ENCODE measurements at places on chromosomes 7 and 10.

DNA sequence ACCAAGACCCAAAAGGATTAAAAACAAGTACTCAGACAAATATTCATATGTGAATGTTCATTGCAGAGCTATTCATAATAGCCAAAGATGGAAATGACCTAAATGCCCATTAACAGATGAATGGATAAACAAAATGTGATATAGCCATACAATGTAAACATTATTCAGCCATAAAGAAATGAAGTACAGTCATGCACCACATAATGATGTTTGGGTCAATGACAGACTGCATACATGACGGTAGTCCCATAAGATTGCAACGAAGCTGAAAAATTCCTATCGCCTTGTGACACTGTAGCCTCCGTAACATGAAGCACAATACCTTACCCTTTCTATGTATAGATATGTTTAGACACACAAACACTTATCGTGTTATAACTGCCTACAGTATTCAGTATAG is 97.9 kb downstream of the ABLIM1 start:
- no peak for DNase-seq

GRCh38 chr7:44177570-44178131 is 11.6 kb downstream of the GCK start:
- DNase-seq: peak; percentile 62

DNA sequence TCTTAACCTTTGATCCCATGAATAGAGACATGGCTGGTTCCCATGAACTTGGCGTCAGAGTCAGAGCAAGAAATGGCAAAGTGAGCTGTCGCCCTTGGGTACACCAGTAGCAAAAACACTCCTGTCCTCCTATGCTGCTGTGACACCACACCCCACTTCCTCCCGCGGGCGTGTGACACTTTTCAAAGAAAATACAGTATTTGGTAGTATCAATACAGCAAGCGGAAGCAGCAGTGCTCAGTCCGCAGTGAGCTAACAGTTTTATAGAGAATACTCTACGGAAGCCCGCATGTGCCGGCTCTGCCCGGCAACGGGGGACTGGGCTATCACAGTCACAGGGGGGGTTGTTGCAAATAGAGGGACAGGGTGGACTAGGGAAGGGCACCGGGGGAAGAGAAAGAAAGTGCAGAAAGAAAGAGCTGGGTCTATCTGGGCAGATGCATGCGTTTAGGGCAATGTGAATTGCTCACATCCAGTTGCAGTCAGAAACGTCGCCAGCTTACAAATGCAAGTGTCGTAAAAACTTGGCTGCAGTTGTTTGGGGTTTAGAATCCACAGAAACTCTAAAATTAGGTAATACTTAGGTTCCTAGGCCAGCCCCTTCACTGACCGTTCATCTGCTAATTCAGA is 49.8 kb downstream of the PRKCQ start:
- DNase-seq: no peak

DNA sequence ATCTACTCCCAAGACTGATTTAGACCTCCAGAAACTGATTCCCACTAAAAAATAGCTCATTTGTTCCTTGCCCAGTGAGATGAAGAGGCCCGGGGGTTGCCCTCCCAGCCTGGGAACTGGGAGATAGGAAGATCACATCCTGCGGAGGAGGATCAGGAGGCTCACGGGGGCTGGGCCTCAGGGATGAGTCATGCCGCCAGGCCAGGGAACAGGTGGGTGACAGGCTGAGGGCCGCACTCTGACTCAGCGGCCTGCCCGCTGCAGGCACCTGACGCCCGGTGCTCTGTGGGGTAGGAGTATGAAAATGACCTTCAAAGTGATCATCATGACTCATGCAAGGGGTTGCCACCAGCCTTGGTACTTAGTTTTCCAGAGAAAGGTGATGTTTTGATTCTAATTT is 104.5 kb upstream of the ZPBP start:
- no peak for DNase-seq

DNA sequence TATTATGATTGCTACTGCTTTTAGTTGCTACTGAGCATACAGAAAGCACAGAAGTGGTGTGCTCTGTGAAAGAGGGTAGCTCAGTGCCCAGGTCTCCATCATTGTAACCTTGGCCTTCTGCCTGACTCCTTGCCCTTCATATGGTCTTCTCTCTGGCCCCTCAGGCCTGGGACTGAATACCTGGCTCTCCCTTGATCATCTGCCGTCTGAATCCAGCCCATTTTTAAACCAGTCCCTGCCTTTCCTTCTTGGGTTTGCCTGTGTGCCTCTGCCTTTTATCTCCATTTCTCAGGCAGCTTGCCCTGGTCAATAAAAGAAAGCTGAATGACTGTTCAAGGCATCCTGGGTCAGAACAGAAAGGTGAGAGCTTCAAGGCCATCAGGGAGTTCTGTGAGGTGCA is 109.1 kb upstream of the ZNF438 start:
- no peak for DNase-seq

- peak; percentile 81 for DNase-seq
These were observed 16.2 kb downstream of the PFKFB3 start for GRCh38 chr10:6218692-6219493.

GRCh38 chr10:15485684-15486316 is 114.7 kb upstream of the FAM171A1 start:
- no peak for DNase-seq

DNA sequence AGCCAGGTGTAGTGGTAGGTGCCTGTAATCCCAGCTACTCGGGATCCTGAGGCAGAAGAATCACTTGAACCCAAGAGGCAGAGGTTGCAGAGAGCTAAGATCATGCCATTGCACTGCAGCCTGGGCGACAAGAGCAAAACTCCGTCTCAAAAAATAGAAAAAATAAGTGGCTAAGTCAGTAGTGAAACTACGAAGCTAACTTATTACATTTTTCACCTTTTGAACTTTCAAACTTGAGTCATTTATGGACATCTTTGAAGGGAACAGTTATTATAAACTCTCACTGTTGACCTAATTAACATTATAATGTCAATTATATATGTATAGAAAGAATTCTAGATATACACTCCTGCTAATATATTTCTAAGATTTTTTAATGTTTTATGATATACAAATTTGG is 541.5 kb upstream of the C7orf33 start:
- DNase-seq: no peak

DNA sequence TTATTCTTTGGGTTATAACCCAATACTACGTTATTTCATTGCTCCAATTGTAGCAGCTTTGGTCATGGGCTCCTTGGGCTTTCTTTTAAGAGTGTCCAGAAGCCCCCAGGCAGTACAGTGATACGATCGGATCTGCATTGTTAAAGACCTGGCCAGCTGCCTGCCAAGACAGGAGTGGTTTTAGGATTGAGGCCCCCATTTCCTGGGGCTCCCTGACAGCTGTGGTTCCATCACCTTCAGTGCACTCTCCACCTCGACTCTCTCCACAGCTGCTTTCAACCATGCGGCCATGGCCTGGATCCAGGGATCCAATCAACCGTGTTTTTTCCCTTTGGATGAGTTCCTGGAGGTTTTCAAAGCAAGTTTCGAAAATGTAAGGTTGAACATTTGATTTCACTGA is 123.4 kb upstream of the BTBD16 start:
- DNase-seq: no peak

DNA sequence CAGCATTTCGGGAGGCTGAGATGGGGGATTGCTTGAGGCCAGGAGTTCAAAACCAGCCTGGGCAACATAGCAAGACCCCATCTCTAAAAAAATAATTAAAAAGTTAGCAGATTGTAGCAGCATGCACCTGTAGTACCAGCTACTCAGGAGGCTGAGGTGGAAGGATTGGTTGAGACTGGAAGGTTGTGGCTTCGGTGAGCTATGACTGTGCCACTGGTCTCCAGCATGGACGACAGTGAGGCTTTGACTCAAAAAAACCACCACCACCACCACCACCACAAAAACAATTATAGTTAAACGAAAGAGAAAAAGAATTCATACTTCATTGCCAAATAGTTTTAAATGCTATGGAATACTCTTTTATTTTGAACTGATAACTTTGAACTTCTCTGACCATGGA is 63.4 kb downstream of the VTI1A start:
- no peak for DNase-seq

GRCh38 chr7:38211940-38212339 is 33.9 kb downstream of the STARD3NL start:
- no peak for DNase-seq

DNA sequence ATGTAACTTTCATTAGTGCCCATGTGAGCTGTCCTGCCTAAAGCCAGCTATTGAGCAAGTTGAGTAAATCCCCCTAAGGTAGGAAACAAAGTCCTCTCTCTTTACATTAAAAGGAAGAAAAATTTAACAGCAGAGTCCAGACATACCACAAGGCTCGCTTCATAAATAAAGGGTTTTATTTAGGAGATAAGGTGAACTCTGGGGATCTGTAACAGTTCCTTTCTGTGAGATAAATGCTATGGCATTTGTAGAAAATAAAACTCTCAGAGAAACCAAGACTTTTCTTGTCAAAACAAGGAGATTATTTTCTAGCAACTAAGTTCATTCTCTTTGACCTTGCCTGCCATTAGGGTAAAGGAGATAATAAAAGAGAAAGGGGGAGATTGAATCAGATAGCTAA is 32.3 kb upstream of the LYZL1 start:
- DNase-seq: no peak

DNA sequence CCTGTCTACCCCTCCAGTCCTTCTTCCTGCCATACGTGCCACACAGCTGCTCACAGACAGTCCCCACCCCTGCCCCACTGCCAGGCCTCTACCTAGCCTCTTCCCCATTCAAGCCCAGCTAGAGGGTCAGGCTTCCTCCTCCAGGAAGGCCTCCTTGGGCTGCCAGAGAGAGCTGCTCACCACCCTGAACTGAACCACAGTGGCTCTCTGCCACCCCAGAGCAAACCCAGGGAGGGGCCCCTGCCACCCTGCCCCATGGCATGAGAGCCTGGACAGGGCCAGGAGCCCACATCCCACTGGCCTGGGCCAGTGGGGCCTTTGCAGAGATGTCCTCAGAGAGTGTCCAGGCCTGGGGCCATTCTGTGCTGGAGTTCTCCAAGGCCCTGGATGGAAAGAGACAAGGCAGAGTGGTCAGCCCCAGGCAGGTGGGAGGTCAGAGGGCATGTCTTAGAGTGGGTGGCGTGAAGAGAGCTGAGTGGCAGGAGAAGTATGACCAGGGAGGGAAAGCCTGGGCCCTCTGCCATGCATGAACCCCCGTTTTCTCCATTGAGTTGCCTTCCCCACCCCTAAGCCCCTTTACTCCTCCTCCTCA is 40.4 kb downstream of the TMEM270 start:
- no peak for DNase-seq

DNA sequence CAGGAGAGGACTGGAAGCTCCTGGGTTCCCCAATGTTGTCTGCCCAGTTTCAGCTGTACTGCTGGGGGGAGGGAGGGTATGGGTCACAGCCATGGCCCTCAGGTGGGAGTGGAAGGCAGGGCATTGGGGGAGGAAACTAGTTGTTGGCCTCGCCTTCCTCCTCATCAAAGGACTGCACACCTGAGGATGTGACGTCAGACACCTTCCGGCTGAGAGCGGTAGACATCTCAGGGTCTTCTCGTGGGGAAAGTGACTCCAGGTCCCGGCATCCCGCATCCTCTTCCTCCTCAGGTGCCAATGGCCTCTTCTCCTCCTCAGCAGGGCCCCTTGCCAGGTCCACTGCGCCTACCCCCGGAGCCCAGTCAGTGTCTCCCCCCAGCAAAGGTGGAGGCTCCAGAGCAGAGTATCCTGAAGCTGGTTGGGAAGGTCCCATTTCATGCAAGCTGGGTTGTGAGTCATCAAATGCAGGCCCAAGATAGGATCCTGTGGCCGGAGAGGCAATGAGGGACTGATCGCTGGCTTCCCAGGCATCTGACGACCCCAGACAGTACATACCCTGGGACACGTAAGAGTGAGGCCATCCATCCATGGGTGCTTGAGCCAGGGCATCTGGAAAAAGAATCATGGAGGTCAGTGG is 6.0 kb downstream of the FAM131B start:
- DNase-seq: no peak

- no peak for DNase-seq
These were observed 194.4 kb downstream of the PLXNA4 start for GRCh38 chr7:132381742-132382472.

- no peak for DNase-seq
These were observed 303.2 kb upstream of the GHITM start for GRCh38 chr10:83835945-83836745.

DNA sequence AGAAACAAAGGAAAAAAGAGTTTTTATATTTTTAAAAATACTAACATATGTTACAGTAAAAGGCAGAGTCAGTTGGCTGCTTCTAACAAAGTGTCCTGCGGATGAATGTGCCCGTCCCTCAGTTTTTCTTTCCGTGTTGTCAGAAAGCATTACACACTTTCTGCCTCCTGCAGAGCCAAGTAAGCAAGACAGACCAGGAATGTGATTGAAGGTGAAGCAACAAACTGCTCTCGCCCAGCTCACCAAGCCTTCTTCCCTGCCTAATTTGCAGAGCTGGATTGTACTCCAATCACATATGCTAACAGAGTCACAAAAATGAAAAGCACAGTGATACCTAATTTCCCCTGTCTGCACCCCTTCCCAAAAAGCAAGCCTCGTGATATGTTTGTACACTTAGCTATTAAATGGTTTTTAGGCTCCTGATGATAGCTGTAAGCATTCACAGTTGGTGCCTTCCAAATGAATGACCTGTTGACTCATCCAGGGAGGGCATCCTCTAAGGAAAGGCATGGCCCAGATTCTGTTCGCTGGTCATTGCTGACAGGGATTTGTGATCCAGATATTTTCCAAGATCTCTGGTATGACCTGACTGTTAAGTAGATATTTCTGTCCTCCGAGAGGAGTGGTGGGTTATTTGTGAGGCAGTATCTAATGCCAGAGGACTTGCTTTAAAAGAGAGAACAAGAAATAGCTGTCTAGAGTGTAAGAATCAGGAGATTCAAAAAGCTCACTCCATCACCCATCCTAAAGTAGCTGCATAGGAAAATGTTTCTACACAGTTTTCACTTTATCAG is 187.3 kb upstream of the PLXDC2 start:
- no peak for DNase-seq

DNA sequence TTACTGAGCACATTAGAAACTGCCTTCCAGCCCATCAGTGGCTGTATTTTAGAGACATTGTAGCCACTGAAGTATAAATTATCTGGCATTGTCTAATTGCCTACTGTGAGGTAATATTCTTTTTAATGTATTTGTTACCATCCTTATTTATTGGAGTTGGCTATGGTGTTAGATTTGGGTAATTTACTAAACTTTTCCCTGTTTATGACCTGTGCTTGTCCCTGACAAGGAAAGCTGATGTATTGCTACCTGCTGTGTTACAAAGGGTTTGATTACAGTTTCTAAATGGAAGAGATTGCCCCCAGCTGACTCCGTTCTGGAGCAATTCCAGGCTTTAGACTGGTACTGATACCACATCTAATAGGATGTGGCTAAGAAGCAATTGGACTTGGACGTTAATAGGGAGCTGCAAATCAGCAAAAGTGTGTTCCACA is 12.3 kb upstream of the ASCC1 start:
- DNase-seq: no peak

GRCh38 chr10:16518822-16519221 is 2.9 kb downstream of the C1QL3 start:
- no peak for DNase-seq
